ENCODE measurements at places on chromosomes 3 and 15. TPM values are rescaled to one million over a fixed set of nuclear protein-coding genes. Genes with fewer than 3 reads are reported as not detected.

- DNase-seq: no peak
Observed at GRCh38 chr3:63364910-63365309, 86.8 kb downstream of the SYNPR start.

DNA sequence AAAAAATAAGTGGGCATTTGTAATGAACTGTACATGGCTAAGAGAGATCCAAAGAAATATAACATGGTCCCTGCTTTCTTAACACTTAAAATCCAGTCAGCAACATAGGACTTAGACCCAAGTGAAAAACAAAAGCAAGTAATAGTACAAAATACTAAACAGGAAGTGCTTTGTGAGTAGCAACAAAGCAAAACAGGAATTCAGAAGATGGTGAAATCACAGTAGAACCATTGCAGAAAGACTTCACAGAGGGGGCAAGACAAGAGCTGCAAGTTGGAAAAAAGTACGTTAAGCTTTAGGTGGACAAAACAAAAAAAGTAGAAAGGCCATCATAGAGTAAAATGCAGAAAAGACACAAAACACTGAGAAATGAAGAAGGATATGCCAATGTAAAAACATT is 116.0 kb downstream of the TBC1D5 start:
- DNase-seq: no peak

DNA sequence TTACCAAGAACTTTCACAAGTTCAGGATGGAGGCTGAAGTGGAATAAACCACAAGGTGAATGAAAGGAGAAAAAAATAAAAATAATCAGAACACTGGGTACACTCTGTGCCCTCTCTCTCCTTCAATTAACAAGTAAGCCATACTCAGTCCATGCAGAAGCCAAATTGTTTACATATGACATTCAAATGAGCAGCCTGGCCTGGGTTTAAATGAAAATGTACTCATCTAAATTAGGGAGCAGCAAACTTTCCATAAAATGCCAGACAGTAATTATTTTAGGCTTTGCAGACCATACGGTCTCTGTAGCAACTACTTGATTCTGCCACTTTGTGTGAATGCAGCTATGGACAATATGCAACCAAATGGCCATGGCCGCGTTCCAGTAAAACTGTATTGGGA is 376.6 kb downstream of the MAGI1 start:
- DNase-seq: no peak

- DNase-seq: no peak
Observed at GRCh38 chr15:35126236-35126635, 41.1 kb upstream of the NANOGP8 start.

- DNase-seq: no peak
Observed at GRCh38 chr15:68410466-68411342, 21.3 kb downstream of the ITGA11 start.

DNA sequence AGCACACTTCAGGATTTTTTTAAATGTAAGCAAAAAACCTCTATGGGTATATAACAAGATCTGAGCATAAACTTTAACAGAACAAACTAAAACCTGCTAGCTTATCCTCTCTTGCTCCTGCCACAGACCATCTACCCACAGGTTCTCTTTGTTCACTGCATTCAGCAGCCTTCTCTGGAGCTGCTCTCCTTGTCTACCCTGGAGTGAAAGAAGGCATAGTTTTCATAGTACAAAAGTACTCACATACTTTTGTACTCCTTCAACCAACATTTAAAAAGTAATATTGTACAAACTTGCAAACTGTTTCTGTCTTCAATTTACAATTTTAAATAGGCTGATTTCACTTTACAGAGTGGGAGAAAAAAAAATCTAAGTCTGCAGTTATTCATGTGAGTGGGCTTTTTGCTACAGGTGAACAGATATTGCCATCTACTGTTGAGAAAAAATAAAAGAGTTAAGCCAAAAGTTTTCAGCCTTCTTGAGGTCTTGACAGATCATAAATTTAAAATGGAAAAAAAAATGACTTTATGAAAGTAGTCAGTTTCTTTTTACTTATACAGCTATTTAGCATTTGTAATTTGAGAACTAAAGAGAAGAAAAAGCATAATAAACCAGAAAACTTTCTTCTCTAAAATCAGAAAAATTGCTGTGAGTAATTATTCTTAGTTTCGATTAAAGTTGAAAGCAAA is 20.4 kb downstream of the TERC start:
- no peak for DNase-seq

GRCh38 chr15:58114388-58114787 is 23.8 kb upstream of the AQP9 start:
- no peak for DNase-seq

DNA sequence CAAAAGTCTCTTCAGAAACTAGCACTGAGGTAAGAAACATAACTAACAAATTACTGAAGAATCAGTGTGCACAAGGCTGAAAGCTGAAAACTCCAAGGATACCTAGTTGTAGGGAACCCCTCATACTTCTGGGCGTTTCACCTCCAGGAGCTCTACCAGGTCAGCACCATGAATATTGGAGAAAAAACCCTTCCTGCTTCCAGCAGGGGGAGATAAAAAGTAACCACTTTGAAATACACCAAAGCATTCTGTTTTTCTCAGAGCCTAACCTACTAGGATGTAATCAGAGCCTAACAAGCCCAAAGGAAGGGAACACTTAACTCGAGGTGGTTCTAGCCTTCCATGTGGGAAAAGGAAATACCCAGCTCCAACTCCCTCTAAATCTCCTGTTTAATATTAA is 175.8 kb upstream of the MME start:
- no peak for DNase-seq

GRCh38 chr15:70219256-70219895 is 121.7 kb upstream of the TLE3 start:
- DNase-seq: no peak

DNA sequence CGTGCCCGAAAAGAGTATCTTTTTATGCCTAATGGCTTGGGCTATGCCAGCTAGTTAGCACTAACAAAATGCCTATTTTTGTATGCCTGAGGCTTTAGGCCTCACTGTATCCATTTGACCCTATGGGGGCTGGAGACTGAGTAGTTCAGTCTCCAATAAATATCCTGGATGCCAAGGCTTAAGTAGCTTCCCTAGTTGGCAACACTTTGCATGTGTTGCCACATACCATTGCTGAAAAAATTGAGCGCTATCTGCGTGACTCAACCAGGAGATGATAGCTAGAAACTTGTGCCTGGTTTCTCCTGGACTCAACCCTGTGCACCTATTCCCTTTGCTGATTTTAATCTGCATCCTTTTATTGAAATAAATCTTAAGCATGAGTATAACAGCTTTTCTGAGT is 58.4 kb upstream of the ATP2C1 start:
- no peak for DNase-seq

DNA sequence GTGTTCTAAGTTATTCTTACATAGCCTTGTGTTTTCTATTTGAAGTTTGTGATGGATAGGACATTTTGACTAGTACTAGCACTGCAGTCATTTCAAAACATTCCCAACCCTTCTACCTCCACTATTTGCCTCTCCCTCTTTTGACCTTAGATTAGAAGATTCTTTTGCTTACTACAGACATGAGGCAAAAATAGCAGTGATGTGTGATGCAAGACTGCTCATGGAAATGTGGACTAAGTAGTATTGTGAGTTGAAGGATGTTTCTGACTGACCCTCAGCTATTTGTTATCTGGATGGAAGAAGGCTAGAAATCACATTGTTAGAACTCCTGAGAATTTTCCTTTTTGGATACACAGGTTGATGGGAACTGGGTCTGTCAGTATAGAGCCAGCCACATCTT is 45.9 kb downstream of the ATP2C1 start:
- no peak for DNase-seq

DNA sequence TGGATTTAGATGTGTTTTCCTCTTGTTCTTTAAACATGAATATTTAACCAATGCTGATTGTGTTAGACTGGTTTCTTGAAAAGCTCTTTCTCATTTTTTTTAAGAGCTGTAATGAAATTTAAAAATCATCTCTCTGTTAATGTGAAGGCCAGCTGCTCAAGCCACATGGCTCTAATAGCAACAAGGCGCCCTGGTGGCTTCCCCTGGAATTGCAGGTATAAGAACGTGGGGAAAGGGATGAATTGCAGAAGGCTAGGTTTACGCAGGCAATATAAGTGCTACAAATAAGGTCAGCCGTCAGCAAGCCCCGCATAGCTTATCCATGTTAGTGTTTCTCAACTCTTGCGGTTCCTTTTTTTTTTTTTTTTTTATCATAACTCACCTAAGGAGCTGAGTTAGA is 108.5 kb downstream of the SAMMSON start:
- no peak for DNase-seq

- DNase-seq: peak; percentile 58
Observed at GRCh38 chr15:62962101-62962995, 80.2 kb upstream of the TPM1 start.

DNA sequence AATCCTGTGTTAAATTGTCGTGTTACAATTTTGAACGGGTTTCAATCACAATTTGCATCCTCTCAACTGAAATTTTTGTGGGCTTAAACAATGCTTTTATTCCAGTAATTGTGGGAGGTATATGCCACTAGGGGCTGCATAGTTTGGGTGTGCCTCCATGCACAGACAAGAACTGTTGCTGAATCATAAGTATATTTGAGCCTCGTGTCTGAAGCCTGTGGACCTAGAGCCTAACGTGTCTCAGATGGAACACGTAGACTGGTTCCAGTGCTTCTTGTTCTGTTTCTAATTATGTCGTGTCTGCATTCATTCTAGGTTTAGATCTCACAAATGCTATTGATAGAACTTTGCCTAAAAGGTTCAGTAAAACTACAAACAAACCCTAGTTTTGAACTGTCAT is 363.4 kb downstream of the RBMS3 start:
- DNase-seq: peak; percentile 73

DNA sequence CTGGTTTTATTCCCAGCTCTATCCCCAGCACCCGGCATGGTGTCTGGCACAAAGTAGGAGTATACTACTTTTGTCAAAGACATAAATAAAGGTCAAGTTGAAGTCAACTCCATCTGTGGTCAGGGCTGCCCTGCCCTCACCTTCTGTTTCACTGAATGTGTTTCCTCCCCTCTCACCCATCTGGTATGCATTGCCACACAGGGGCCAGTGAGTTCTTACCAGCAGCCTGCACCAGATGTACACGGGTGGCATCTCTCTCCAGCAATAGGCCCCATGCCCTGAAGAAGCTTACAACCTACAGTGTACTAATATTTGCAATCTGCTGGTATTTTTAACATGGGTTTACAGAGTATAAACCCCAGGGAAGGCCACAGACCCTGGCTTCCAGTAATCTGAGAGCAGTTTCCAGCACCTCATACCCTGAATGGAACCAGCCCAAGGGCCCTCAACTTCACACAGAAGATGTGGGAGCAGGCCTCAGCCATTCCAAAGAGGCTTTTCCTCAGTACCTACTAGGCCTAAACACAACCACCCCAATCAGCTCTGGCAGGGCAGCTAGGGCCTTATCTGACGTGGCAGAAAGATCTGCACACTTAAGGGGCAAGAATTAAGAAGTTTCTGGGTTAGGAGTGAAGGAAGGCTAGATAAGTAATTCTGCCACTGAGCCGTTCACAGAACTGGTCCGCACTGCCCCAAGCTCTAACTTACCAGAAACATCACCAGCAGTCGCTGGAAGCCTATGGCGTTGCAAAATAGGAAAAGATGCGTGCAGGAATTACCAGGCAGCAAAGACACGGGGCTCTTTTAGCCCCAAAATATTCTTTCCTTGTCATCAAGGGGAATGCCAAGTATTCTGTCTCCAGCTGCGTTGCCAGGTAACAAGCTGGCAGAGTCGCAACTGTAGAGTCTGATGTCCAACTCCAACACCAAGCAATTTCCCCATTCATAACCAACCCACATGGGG is 2.1 kb downstream of the IDH2 start:
- peak; percentile 74 for DNase-seq

DNA sequence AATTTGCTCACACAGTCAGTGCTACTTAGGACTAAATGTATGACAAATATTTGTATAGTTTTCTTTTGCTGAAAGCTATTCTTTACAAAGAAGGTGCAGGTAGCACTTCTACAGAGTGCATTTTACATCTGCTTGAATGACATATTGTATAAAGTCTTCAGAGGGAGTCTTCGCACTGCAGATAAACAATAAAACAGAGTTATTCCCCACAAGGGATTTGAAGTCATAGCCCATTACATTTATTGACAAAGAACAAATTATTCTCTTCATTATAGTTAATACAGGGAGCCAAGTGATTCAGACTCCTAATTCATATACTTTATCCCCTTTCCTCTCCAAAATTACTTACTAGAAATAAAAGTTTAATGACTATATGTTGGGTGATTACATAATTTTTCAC is 529.7 kb downstream of the EDEM1 start:
- no peak for DNase-seq

DNA sequence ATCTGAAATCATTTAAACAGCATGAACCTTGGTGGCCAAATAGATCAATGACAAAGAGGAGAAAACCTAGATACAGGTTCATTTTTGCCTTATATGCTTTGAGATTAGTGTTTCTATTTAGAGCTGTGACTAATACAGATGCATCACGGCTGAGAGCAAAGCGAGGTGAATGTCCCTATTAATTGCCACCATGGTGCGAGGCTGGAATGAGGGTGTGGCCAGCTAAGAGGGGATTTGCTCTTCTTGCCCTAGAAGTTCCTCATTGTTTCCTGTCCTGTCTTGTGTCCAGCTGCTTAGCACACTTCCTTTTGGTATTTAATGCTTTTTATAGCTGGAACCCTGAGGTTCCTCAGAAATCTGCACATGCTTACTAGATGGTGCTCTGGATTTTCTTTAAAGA is 339.1 kb upstream of the RGMA start:
- no peak for DNase-seq

- DNase-seq: no peak
Observed at GRCh38 chr3:67083277-67083676, 85.2 kb downstream of the KBTBD8 start.

- DNase-seq: no peak
Observed at GRCh38 chr3:134852132-134852531, 57.1 kb downstream of the EPHB1 start.

- DNase-seq: peak; percentile 51
Observed at GRCh38 chr3:99817047-99817436, 620 bp upstream of the CMSS1 start.

CFAP91 gene
- polyA plus RNA-seq: 0.81 TPM

AGTR1 gene
- 30.1 TPM for polyA plus RNA-seq

RBM5 gene
- polyA plus RNA-seq: 113 TPM

FYCO1 gene
- polyA plus RNA-seq: 35.0 TPM

GTF2A2 gene
- 114 TPM for polyA plus RNA-seq

KCTD6 gene
- 14.4 TPM for polyA plus RNA-seq

PPARG gene
- polyA plus RNA-seq: 11.0 TPM
